Cerebellar cortex (tissue), 1 donor: ENCODE measurements at places on chromosomes 2 and 18.

GRCh38 chr2:64018701-64019082 lies 536 bp downstream of the VPS54 start:
- DNase-seq: no peak

GRCh38 chr18:7743256-7743655 lies 176.1 kb downstream of the PTPRM start:
- no peak for DNase-seq

DNA sequence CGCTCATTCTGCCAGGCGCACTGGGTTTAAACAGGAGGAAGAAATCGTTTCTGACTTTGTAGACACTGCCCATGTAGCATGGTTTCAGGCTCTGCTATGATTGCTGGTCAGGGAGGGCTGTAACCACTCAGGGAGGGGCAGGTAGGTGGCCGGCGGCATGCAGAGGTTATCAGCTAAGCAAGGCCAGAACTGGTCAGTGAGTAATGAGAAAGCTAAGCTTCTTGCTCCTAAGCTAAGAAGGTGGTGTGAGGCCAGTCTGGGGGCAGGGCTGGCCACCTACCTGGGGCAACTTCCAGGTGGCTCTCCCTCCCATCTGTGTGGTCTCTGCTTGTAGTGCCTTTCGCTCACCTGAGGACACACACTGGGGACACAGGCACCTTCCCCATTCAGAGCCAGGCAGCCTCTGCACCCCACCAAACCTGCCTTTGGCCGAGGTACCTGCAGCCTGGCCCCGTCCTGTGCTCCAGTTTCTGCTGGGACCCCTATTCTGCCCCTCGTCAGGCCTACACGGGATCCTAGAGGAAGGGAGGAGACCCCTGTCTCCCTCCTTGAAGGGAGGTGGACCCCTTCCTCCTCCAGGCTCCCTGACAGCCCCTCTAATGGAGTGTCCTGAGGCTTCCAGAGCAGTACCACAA lies 195.9 kb downstream of the SEPTIN10 start:
- no peak for DNase-seq

- DNase-seq: no peak
These were observed 24.8 kb downstream of the FBLN7 start for GRCh38 chr2:112162956-112163355.

GRCh38 chr2:58006256-58006951 lies 40.2 kb upstream of the VRK2 start:
- DNase-seq: no peak

DNA sequence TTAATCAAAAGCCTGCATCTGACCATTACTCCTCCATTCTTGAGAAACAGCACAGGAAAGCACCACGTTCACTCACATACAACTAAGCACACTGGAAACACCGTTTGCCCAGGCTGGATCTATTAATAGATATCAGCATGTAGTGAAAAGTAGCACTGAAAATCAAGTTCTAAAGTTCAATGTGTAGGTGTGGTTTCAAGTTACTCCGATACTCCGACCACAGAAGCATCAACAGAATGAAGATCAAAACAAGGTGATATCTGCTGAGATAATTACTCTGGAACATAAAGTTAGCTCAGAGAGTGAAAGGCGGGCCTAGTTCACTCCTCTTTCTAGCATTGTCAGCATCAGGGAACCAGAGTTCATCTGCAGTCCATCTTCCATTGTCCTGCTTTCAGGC lies 1367.4 kb upstream of the ACVR2A start:
- DNase-seq: no peak

DNA sequence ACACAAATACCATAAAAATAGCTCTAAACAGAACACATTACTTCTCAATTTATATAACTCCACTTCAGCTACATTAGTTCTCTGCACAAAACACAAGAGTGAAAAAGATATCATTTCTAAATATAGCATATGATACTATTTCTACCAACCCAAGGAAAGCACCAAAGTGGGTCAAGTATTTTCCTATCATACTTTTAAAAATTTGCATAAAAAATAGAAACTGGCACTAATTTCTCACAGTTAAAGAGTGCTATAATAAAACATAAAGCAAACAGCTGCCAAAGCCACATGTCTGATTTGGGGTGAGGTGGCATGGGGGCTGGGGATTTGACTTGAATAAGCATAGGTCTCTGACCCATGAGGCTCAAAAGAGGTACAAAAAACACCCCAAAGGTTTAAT lies 61.5 kb downstream of the BARD1 start:
- DNase-seq: no peak

DNA sequence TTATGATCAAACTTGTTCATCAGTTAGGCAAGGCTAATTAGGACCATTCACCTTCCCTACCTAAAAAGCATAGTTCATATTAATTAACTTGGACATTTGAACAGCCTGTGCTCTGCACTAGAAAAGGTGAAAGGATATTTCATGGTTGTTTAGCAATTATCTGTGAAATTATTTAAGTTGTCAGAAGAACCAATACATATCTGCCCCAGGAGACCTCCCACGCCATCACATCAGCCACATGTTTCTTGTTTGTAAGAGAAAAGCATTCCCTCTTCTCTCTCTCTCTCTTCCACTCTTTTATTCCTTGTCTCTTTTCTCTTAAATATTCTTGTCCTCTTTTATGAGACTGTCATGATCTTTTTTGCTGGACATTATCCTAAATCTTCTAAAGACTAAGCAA lies 282.0 kb upstream of the RND3 start:
- no peak for DNase-seq

- DNase-seq: no peak
These were observed 177.8 kb downstream of the EN1 start for GRCh38 chr2:118669654-118670053.

- no peak for DNase-seq
These were observed 44.2 kb upstream of the ITSN2 start for GRCh38 chr2:24404491-24404921.

- DNase-seq: no peak
These were observed 75.4 kb upstream of the IGFBP5 start for GRCh38 chr2:216770717-216771116.

- DNase-seq: no peak
These were observed 40.5 kb downstream of the UPP2 start for GRCh38 chr2:158142165-158142564.

DNA sequence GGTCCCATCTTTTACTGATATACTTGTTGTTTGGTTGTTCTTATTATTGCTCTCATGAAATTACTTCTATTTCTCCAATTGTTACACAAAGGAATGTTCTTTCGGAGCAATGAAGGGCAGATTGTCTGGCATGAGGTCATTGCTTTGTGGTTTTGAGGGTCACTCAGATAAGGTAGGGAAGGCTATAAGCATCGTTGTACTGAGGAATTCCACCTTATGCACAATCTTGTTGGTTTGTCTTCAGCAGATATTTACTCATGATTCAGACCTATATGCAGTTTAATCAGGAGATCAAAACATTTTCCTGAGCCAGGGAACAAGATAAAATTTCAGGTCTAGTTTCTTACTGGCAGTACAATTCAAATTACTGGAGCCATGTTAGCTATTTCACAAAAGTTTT lies 163.0 kb upstream of the SPHKAP start:
- no peak for DNase-seq

DNA sequence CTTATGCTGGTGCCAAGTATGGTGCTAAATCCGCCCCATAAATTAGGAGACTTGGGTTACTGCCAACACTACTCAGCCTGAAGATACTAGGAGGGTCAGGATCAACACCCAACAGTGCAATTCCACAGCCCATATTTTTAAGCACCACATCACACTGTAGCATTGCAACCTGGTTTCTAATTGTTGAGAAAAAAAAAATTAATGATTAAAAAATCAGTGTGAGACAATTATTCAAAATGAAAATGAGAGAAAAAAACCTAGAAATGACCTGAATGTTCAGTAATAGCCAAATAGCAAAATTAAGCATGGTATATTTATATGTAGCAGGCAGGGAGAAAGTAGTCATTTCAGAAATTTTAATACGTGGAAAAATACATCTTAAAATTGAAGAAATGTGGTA lies 29.2 kb upstream of the HNRNPLL start:
- DNase-seq: no peak
